ENCODE measurements at places on chromosomes 16 and 17.

- no peak for DNase-seq
These were observed 514.9 kb upstream of the GOT2 start for GRCh38 chr16:59249011-59249410.

DNA sequence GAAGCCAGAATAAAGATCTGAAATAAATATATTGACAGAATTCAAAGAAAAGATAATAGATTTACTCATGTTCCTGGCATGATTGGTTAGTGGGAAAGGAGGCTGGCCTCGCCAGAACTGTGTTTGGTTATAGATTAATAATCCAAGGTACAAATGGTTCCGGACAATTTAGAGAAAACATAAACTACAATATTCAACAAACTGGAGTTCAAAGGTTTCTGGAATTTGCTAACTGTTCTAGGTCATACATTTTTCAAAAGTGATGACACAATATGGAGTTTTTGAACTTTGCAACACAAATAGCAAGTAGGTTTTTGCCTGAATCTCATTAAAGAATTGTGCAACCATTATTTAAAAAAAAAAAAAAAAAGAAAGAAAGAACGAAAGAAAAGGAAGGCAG is 251.7 kb upstream of the SALL1 start:
- no peak for DNase-seq

DNA sequence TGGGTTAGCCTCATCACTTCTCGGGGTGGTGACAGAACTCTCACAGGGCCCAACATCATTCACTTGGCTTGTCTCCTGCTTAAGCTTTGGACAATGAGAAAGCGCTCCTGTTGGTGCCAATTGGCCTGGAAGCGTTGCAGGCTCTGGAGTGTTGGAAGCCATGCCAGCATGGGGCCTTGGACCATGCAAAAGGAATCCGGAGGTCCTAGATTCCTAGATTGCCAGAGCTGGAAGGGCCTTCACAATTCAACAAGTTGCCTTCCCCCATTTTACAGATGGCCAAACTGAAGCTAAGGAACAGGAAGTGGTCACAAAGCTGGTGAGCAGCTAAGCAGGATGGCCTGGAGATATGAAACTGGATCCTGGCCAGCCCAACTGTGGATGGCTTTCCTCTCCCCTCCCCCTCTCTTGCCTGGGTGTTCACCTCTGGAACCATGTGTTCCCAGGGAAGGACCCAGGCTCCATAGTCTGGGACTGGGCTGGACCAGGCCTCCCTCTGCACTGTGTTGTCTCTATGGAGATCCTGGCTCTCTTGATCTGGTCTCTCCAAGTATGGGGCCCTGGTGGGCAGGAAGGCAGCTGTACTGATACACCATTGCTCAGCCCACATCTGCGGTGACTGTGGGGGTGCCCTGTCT is 6.0 kb upstream of the IGFBP4 start:
- no peak for DNase-seq

GRCh38 chr17:39564211-39564848 is 43.4 kb downstream of the NEUROD2 start:
- DNase-seq = no peak

GRCh38 chr16:30923554-30924075 is at the start of gene FBXL19:
FBXL19 (plus strand) TSS chr16:30923572; CDS start chr16:30925755, 2,183 bp downstream.
- peak; percentile 44 for DNase-seq

DNA sequence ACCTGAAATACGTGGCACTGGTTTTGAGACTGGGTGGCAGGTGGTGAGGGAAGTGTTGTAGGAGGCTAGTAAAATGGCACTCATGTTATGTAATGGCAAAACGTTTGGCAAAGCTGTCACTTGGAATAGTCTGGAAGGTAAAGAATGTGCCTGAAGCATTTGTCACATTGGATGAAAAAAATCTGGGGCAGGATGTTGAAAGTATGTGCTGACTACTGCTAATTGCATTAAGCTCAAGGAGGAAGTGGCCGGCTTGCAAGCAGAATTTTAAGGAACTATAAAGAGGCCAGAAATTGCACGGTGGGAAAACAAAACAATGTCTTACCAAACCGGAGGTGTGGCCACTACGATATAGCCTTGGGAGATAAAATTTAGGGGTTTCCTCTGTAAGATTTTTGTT is 26.6 kb upstream of the NLRP1 start:
- no peak for DNase-seq

DNA sequence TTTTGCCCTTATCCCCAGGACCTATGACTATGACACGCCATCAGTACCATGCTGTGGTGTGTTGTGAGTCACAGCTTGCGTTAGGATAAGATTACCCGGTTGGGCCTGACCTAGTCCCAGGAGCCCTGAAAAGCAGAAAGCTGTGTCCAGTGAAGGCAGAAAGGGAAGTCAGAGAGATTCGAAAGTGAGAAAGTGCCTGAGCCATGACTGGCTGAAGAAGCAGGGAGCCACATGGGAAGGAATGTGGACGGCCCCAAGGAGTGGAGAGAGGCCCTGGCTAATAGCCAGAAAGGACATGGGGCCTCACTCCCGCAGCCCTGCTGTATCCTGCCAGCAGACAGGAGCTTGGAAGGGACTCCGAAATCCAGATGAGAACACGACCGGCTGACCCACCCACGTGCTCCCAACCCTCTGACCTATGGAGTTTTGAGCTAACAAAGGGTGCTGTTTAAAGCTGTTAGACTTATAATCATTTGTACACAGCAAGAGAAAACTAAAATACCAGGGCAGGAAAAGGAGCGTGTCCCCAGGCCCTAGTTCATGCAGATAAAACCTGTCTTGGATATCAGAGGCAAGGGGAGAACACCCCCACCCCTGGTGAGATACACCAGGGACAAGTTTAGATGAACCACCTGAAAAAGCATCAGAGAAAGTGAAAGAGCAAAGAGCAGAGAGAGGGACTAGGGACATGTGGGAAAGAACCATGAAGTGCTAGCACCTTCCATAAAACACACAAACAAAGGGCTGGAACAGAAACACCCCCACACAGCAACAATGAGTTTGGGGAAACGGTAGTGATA is 115.3 kb downstream of the SLC39A11 start:
- DNase-seq = no peak
